ENCODE measurements at places on chromosomes 13 and 19.

GRCh38 chr13:46197299-46198048 is 14.3 kb upstream of the LRRC63 start:
- DNase-seq: no peak

- no peak for DNase-seq
These were observed 31.2 kb downstream of the CEBPG start for GRCh38 chr19:33404506-33405253.

GRCh38 chr13:80563439-80563838 is 222.5 kb upstream of the SPRY2 start:
- no peak for DNase-seq

DNA sequence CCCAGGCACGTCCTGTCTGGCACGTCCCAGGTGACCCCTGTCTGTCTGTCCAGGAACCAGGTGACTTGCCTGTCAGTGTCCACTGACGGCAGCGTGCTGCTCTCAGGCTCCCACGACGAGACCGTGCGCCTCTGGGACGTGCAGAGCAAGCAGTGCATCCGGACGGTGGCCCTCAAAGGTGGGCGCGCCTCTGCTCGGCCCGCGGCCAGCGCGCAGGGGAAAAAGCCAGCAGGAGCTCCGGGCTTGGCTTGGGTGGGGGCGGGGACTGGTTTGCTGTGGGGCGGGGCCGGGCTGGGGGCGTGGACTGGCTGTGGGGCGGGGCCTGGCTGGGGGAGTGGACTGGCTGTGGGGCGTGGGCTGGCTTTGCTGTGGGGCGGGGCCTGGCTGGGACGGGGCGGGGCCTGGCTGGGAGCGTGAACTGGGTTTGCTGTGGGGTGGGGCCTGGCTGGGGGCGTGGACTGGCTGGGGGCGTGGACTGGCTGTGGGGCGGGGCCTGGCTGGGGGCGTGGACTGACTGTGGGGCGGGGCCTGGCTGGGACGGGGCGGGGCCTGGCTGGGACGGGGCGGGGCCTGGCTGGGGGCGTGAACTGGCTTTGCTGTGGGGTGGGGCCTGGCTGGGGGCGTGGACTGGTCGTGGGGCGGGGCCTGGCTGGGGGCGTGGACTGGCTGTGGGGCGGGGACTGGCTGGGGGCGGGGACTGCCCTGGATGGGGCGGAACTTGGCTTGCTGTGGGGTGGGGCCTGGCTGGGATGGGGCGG is 7.2 kb downstream of the WDR18 start:
- peak; percentile 62 for DNase-seq

GRCh38 chr19:15466851-15467733 is 2.7 kb upstream of the RASAL3 start:
- peak; percentile 71 for DNase-seq

DNA sequence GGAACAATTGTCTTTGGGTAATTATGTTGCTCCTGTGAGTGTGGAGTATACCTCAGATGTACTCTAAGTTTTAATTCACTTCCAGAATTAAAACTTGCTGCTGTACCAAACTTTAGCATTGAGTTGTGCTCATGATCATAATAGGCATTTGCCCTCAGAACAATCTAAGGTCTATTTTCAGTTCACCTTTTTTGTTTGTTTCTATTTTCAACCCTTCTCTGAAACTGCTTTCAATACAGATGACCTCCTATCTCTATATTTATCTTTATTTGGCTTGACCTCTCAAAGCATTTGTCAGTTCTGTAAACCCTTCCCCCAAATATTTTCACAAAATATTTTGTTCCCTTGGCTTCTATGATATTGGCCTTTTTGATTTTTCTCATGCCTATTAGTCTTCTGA is 873.0 kb downstream of the OLFM4 start:
- DNase-seq: no peak

GRCh38 chr13:43227721-43228120 is 204.3 kb downstream of the DNAJC15 start:
- DNase-seq: no peak

GRCh38 chr19:7872306-7873204 is 1.6 kb downstream of the PRR36 start:
- no peak for DNase-seq

DNA sequence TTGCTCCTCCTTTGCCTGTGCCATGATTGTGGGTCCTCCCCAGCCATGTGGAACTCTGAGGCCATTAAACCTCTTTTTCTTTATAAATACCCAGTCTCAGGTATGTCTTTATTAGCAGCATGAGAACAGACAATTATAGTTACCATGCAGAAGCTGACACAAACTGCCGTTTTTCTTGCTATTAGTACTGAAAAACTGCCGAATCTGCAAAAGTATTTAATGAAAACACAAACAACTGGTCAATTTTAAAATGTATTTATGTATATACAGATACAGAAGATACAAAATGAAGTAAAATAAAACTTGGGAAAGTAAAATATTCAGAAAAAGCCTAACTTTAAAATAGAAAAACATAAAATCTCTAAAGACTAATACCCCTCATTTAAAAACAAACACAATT is 206.3 kb downstream of the DIAPH3 start:
- no peak for DNase-seq

- no peak for DNase-seq
These were observed 583 bp upstream of the LDLR start for GRCh38 chr19:11088506-11089253.

GRCh38 chr19:56142087-56142787 is 1.1 kb downstream of the ZNF444 start:
- no peak for DNase-seq

DNA sequence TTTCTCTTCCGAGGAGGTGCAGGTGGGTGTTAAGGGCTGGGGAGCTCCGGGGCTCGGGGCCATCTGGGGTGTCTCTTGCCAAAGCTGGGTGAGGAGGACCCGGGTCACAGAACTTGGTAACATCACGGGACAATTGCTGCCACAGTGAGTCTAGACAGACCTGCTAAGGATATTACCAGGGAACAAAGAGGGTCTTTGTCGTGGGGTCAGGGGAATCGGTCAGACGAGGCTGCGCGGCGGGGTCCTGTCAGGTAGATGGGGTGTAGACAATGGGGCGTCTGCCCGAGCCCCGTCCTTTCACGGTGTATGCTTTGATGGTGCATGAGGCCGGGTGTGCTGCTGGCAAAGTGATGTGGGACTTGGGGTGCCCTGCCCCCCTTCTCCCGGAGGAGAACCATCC is 7.8 kb downstream of the PGPEP1 start:
- no peak for DNase-seq

DNA sequence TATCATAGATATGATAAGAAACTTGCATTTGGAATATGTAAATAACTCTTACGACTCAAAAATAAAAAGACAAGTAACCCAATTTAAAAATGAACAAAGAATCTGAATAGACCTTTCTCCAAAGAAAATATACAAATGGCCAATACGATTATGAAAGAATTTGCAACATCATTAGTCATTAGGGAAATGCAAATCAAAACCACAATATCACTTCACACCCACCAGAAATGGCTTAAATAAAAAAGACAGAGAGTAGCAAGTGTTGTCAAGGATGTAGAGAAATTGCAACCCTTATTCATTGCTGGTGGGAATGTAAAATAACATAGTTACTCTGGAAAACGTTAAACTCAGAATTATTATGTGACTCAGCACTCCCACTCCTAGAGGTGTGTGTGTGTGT is 226.6 kb upstream of the MAB21L1 start:
- DNase-seq: no peak

- no peak for DNase-seq
These were observed 71.7 kb upstream of the WASF3 start for GRCh38 chr13:26485786-26486185.

GRCh38 chr19:3945838-3946237 is 13.0 kb downstream of the NMRK2 start:
- no peak for DNase-seq

DNA sequence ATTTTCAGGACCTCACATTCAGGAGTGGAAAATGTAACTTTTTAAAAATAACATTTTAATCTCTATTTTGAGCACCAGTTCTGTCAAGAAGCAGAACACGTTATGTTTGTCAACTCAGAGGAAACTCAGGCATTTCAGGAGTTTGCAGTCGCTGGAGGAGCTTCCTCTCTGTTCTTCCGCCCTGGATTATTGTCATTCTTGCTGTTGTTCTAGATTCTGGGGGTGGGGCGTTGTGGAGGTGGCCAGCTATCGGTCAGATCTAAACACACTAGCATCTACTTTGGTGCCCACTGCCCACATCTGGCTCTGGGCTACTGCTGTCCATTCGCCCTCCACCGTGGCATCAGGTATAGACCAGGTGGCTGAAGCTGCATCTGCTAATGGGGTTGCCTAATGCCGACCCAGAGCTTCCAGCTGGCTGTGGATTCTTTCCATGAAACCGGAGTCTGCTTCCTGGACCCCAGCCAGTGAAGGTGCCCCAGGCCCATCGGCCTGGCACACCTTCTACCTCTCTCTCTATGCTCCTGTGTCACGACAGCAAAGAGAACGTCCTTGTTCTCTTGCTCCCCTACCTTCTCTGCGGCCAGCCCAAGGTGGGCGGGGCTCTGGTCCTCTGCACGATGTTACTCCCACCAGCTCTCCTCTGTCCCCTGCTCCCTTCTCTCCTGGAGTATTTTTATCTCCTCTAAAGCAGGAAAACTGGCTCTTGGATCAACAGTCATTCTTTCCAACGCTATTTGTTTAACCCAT is 36.7 kb upstream of the DGKH start:
- DNase-seq: no peak

DNA sequence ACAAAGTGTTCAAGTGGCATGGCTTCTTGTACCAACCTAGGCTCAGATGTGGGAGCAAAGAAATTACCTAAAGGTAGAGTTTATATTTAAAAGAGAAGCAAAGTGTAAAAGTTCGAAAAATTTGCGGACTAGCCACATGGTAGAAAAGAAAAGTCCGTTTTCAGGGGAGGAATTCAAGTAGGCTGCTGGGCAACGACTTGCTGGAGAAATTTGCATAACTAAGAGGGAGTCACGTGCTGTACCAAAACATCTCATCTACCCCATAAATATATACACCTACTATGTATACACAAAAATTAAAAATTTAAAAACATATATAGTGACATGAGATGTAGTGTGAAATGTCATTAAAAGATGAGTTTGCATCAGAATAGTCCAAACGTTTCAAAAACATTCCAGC is 2.1 kb upstream of the LAIR1 start:
- DNase-seq: no peak

GRCh38 chr19:35949131-35949530 is 13.0 kb downstream of the LRFN3 start:
- DNase-seq: no peak

DNA sequence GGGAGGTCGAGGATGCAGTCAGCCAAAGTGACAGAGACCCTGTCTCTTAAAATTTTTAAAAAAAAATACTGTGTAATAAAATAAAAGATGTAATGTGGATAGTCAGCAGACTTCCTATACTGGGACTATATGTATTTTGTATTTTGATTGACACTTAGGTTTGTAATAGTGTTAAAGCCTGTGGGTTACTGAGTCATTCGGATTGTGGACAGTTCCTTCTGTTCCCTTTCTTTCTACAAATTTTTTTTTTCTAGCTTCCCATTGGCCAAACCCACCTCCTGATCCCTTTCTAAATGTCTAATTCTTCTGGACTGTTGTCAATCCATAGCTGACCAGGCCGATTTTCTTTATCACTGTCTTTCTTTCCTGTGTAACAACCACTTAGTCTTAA is 108.0 kb downstream of the DNAJC3 start:
- no peak for DNase-seq

GRCh38 chr19:2494084-2494446 is 18.1 kb downstream of the GADD45B start:
- no peak for DNase-seq

GRCh38 chr19:56993851-56994250 is 125.9 kb upstream of the USP29 start:
- DNase-seq: no peak

GRCh38 chr13:58906329-58907007 is 1257.3 kb downstream of the DIAPH3 start:
- DNase-seq: no peak

GRCh38 chr19:53977429-53977990 is 13.9 kb upstream of the CACNG6 start:
- peak; percentile 90 for DNase-seq

DNA sequence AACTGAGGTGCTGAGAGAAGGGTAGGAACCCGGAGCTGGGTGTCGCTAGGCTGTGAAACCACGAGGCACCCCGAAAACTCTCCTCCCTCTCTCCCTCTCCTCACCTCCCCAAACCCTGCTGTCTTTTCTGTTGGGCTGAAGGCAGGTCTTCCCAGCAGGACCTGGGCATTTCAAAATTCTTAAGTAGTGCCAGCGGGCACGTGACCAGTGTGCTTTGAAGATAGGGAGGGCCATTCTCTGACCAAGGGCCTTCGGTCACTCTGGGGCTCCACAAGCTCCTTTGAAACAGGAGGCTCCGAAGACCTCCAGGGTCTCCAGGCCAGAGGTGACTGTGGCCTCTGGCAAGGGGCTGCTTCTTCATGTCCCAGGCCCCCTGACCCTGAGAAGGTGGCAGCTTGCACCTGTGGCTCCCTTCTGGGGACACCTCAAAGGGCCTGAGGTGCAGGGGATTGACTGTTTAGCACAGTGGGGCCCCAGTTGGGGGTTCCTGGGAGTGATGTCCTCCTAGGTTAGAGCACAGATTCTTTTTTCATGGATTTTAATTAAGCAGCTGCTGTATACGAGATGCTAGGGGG is 48.3 kb downstream of the DNM2 start:
- no peak for DNase-seq

- no peak for DNase-seq
These were observed 52.8 kb downstream of the TNFRSF19 start for GRCh38 chr13:23622985-23623384.

- DNase-seq: no peak
These were observed 184.9 kb downstream of the PTPRS start for GRCh38 chr19:5155586-5156210.

- DNase-seq: no peak
These were observed 406.8 kb downstream of the DACH1 start for GRCh38 chr13:71460211-71460610.

GRCh38 chr13:21638319-21639282 is 32.3 kb upstream of the FGF9 start:
- DNase-seq: peak; percentile 3

GRCh38 chr13:28851422-28851821 is 31.3 kb downstream of the MTUS2 start:
- DNase-seq: no peak

- peak; percentile 79 for DNase-seq
These were observed 6.0 kb downstream of the SYCE2 start for GRCh38 chr19:12913011-12913561.

- DNase-seq: peak; percentile 72
These were observed 21.5 kb downstream of the EBPL start for GRCh38 chr13:49669735-49670309.

GRCh38 chr19:42277821-42278451 is 8.9 kb downstream of the CIC start:
- DNase-seq: peak; percentile 32

- peak; percentile 21 for DNase-seq
These were observed 4.1 kb downstream of the SWSAP1 start for GRCh38 chr19:11378319-11379189.

DNA sequence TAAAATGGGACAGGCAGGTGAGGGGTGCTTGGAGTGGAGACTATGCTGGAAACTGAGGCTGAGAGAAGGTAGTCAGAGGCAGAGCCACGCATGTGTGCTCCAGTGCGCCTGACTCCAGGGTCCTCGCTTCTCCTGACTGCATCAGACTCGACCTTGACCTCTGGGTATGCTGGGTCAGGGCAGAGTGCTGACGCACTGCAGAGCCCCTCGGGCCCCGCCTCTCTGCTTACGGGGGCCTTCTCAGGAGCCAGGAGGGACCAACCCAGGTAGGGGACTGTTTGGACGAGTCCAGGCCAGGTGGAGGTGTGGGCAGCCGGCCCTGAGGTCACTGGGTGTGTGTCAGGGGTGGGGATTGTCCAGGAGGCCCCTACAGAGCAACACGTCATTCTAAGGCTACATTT is 22.9 kb upstream of the SLC7A10 start:
- no peak for DNase-seq
